Activated CD8-positive, alpha-beta memory T cell treated with anti-CD3 and anti-CD28 coated beads for 1 hour (primary cell): ENCODE measurements at places on chromosomes 1 and 21.

DNA sequence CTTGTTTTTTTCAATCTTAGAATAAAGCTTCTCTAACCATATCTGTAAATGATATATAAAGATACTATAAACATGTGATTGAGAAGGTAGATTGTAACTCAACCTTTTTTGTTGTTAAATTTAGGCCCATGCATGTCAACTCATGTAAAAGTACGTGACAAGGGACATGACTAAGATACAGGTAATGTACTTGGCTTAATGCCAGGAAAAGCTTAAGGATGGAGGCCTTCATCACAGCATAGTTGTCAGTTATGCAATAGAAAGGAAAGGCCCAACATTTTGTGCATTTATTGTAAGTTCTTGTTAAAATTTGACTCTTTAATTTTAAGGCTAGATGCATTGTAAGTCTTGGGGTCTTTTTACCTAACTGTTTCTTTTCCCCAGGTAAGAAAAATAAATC is 305.1 kb downstream of the LTN1 start:
- DNase-seq: no peak

DNA sequence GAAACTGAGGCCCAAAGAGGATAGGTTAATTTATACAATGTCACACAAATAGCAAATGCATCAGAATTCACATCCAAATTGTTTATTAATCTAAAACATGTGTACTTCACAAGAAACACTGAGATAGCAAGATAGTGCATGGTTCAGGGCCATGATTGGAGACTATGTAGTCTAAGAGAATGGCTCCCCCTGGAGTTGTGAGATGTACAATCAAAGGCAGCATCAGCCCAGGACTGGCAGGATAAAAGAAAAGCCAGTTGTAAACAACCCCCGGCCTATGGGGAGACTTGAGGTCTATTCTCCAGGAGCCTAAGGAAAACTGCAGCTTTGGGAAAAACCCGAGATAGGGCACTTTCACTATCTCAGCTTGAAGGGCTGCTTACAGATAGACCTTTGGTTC is 511.0 kb downstream of the OMA1 start:
- no peak for DNase-seq

DNA sequence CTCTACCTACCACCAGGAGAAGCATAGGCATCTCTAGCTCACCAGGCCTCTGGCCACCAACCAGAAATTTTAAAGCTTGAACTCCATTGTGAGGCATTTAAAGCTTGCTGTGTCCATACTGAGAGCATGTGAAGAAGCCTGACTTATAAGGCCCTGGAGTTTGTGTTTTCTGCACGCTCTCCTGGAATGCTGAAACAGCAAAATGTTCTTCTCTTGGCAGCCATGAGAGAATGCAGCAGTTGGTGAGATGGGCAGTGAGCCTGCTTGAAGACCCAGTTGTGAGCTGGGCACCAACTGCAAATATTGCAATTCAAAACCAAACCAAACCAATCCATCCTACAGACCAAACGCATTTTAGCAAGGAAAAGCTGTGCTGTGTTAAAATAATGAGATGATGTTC is 170.0 kb upstream of the IVNS1ABP start:
- DNase-seq: no peak

DNA sequence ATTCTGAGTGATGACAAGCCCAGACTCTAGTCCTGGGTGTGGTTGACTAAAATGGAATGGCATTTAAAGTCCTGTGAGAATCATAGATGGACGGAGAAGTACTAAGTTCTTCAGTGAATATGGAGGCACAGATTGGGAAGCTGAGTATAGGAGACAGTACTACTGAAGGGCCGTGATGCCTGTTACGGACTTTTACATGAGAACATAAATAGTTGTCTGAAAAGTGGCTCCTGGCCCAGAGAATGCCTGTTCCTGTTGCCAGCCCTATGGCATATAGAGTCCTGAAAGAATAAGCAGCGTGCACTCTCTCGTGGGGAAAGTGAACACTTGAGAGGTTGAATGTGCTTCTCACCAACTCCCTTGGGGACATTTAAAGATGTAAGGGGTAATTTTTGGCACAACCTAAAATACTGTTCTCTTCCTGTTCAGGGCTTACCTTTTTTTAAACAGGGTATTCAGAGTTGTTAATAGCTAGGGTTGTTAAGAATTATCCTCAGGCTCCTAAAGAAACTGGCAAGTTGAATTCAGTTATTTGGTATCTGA is 20.4 kb downstream of the CCT8 start:
- no peak for DNase-seq

- DNase-seq: no peak
These were observed 36.5 kb downstream of the SERBP1 start for GRCh38 chr1:67393737-67394136.

DNA sequence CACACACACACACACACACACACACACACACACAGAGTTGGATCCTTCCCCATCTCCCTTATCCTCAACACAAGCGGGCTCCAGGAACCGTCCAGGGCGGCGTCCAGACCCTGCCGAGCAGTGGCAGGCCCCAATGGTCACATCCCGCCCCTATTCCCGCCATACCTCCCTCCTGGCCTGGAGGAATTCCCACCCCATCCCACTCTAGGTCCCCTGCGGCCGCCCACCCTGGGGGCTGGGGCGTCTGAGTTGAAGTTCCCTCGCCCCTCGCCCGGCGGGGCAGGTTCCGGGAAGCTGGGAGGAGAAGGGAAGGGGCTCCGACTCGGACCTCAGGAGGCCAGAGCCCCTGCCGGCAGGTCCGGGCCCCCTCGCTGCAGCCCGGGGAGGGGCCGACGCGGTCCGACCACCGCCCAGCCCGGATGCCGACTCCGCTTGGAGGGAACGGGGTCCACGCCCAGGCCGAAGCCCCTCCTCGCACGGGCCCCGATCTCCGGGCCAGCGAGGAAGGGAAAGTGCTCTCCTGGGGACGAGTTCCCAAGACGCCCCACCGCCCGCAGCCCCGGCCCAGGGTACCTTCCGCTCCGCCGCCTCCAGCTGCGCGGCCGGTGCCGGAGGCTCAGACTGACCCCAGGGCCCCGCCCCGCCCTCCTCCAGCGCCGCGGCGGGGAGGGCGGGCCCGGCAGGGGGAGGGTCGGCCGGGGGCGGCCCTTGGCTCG is at the start of gene RHOC:
RHOC (minus strand) TSS at position 623 of the 716 bp plus-strand sequence. CDS start 3,328 bp downstream, outside the sequence.
- DNase-seq: no peak

GRCh38 chr1:198674009-198674408 is 35.2 kb downstream of the PTPRC start:
- DNase-seq: no peak

GRCh38 chr1:163085041-163085903 is 16.1 kb downstream of the RGS4 start:
- no peak for DNase-seq
